ENCODE measurements at places on chromosomes 12 and 14.

DNA sequence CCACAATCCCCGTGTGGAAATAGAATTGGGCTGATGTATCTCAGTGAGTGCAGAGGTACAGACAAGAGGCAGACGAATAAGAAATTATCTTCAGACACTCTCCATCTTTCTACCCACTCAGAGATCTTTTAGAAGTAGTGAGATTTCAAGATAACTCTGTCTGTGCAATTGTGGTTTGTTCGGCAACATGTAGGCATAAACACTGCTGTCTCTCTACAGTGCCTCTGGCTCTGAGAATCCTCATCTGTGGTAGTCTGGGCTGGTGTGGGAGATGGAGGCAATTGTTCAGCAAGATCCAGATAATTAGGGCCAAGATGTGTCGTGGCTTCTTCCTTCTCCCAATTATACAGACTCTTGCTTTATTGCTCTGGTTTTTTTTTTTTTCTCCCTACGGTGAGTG lies 3.1 kb downstream of the HOXC13 start:
- DNase-seq, result no peak

GRCh38 chr14:23877538-23878180 lies 75.9 kb upstream of the DHRS4 start:
- no peak for DNase-seq

- peak; percentile 74 for DNase-seq
Observed at GRCh38 chr12:92784797-92785562, 82.2 kb downstream of the PLEKHG7 start.

DNA sequence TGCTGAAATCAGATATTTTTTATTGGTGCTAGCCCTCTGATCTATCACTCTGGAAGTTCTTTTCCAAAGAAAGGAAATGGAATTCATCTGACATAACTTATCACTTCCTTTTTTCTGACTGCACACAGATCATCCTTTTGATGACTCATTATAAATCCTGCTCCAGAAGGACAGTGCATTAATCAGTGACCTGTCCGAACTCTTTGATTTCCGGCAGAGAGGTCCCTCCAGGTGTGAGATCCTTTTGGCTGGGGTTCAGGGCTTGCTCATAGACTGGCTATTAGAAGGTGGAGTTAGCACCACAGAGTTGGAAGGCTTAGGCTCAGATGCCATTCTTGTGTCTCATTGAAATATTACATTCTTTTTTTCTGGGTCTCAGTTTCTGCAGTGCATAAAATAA lies 328.2 kb downstream of the ZFP36L1 start:
- DNase-seq, result no peak

GRCh38 chr12:126742241-126742641 lies 1524.7 kb upstream of the TMEM132C start:
- DNase-seq, result no peak

- DNase-seq, result no peak
Observed at GRCh38 chr14:34038358-34039057, 87.6 kb upstream of the EGLN3 start.

- DNase-seq, result no peak
Observed at GRCh38 chr12:18168016-18168415, 78.0 kb upstream of the RERGL start.

DNA sequence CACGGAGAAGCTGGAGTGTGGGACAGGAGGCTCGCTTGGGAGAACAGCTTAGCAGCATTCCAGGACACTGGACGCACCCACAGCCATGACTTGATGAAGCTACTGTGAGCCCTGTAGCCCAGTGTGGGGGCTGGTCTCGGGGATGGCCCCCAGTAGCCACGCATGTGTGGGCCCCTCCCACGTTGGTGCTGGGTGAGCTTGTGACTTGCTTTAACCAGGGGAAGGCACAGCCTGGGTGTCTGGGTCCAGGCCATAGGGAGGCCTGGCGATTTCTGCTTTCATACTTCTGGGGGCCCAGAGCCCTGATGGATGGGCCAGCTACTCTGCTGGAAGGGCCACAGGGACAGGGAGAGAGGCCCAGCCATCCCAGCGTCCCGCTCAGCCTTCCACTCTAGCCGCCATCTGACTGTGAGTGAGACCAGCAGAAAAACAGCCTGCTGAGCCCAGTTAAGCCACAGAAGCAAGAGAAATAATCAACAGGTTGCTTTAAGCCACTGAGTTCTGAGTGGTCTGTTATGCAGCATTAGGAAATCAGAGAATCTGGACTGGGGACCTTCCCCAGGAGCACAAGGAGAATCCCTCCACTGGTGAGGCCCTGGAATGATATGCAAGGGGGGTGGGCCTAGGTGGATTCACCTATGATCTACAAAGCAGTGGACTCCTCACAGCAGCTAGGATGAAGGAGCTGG lies 16.1 kb downstream of the DIO3 start:
- no peak for DNase-seq

GRCh38 chr12:78290606-78291345 lies 460.1 kb downstream of the NAV3 start:
- DNase-seq, result no peak

- no peak for DNase-seq
Observed at GRCh38 chr14:105178069-105178867, 2.8 kb downstream of the NUDT14 start.

GRCh38 chr12:12839873-12840579 lies 26.9 kb downstream of the DDX47 start:
- DNase-seq, result no peak

DNA sequence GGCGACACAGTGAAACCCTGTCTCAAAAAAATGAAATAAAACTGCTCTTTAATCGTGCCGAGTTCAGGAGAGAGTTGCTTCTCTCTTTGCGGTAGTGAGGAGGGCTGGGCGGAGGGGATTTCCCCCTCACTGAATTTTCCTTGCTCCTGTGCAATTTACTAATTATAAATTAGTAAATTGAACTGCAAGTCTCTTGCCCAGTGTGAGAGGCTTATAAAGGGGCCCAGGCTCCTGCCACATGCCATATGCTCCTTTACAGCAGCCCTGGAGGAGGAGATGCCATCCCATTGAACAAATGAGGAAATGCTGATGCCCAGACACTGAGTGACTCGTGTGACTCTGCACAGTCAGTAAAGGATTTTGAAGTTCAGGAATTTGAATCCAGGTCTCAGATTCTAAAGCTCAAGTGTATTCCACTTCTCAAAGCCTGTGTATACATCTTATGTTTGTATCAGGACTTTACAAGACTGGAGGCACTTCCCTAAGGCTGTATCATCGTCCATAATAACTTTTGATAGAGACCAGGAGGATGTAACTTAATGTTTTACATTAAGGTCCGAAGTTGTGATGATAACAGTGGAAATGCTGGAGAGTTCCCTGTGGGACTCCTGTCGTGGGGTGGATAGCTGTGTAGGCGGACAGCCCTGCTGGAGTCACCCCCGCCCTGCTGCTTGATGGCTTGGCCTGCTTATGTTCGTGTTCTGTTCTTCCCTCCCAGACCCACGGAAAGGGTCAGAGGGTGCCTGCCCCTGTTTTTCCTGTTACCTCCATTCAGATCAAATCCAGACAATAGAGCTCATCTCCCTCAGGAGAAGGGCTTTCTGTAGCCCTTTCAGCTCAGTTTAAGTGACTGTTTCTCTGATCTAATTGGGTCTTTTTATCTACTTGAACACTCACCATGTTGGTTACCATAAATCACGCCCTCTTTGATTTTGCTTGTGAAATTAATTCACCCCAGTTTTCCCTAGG lies 13.9 kb downstream of the PELI2 start:
- DNase-seq, result no peak

DNA sequence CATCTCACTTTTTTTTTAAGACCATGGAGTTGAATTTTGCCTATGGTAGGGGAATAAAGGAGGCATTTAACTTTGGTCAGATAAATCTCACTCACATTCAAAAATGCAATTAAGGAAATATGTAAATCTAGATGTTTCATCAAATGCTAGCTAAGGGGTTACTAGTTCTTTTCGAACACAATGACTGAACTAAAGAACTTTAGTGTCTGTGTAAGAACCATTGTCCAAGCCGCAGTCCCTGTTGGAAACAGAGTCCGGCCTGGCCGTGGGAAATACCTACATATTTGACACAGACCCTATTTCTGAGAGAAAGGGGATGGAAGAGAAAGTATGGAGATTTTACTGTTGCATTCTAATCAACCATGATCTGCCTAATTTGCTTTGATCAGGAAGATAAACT lies 17.4 kb downstream of the LGR5 start:
- no peak for DNase-seq

- DNase-seq, result no peak
Observed at GRCh38 chr14:33393895-33394368, 455.3 kb downstream of the NPAS3 start.

DNA sequence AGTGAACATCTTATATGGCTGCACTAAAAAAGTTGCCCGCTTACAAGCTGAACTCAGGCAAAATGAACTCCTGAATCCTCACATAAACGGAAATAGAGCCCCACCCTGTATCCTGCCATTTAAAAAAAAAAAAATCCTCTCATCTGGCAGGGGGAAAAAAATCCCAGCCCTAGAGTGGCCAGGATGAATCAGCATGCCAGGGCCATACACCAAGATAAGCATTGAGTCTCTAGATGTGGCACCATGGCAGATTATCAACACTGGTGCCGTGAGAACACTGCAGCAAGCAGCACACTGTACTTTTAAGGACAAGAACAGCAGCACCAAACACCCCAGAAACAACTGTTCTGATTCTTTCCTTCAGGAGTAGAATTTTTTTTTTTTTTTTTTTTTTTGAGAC lies 65.5 kb downstream of the RASSF3 start:
- no peak for DNase-seq

- no peak for DNase-seq
Observed at GRCh38 chr12:125089626-125090025, 24.4 kb downstream of the AACS start.

GRCh38 chr14:59055439-59056045 lies 132.9 kb upstream of the DAAM1 start:
- DNase-seq, result no peak

GRCh38 chr12:50087151-50087550 lies 2.0 kb downstream of the SMARCD1 start:
- no peak for DNase-seq

GRCh38 chr12:92629349-92630065 lies 73.3 kb upstream of the PLEKHG7 start:
- no peak for DNase-seq

- no peak for DNase-seq
Observed at GRCh38 chr14:34348592-34348991, 113.4 kb downstream of the SPTSSA start.

DNA sequence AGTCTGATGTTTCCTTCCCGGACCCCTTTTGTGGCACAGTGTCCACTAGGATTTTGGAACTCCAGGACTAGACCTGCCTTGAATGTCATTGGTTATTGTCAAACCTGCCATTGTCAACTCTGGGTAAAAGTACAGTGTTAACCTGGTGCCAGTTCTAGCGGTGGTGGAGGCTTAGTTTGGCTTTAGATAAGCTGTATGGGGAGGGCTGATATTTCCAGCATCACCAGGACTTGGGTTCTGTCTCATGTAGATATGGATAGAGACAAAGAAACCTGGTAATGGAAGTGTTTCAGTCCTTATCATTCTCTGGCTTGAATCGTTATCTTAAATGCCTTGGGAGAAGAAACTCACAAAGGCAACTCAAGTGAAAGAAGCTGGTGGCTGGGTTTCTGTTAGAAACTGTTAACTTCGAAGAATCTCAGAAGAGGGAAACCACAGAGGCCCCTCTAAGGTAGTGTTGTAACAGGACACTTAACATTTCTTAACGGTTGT lies 10.6 kb downstream of the CHST11 start:
- DNase-seq, result no peak
